ENCODE measurements at places on chromosomes 13 and 19.

DNA sequence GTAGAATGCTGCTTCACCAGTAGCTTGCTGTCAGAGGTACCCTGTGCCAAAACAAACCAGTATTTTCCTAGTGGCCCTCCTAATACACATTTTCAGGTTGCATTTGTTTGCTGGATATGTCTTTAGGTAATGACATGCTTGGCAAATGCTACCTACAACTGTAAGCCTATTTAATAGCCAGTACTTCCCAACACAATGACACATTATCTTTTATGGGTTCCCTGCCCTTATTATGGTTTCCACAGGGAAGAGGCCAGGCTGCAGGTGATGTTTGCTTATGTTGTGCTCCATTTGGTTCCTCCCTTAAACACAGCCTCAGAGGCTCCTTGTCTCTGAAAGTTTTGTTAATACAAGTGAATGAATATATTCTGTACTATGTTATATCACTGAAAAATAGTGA lies 24.7 kb downstream of the FRY start:
- DNase-seq: no peak

DNA sequence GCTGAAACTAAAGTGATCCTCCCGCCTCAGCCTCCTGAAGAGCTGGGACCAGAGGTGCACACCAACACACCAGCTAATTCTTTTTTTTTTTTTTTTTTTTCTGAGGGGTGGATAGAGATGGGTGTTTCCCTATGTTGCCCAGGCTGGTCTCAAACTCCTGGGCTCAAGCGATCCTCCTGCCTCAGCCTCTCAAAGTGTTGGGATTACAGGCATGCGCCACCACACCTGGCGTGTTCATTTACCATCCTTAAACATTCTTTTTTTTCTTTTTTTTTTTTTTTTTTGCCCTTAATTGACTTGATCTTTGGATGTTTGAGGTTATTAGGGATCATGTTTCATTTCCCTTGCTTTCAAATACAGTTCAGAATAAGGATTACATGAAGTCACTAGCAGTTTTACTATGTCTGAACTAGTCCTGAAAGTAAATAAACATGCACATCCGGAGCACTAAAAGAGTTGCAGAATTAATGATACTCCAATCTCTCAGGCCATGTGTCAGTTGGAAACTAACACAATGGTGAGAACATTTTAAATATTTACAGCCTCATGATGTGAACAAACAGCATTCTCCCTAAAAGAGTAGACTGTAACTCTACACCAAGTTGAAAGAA lies 10.2 kb downstream of the UTP14C start:
- no peak for DNase-seq

DNA sequence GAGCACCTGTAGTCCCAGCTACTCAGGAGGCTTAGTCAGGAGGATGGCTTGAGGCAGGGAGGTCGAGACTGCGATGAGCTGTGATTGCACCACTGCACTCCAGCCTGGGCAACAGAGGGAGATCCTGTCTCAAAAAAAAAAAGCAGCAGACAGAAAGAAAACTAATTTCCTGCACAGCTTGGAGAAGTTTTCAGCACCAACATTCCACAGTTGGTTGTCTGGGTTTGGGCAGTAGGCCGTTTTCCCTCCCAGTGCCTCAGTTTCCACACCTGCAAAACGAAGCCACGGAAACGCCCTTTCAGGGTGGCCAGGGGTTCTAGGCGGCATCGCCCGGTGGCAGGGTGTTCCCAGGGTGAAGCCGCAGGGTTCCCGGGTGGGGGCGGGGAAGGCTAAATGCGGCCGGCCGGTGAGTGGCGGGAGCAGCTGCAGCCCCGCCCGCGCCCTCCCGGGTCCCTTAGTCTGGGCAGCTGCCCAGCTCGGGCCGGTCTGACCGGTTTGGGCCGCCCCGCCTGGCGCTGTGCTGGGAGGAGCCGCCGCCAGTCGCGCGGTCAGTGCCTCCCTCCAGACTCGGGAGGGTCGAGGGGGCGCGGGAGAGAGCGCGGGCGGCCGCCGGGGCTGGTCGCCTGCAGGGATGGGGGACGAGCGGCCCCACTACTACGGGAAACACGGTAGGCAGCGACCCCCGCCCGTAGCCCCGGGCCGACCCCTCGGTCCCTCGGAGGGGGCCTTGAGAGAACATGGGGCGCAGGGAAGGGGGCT lies at the start of gene SLC44A2:
Gene SLC44A2 (plus strand): TSS at position 551 of the 759 bp plus-strand sequence. CDS start 81 bp downstream, at position 632.
- DNase-seq: no peak

- DNase-seq: no peak
Measured at GRCh38 chr13:98260357-98261164, 83.5 kb upstream of the RNF113B start.

DNA sequence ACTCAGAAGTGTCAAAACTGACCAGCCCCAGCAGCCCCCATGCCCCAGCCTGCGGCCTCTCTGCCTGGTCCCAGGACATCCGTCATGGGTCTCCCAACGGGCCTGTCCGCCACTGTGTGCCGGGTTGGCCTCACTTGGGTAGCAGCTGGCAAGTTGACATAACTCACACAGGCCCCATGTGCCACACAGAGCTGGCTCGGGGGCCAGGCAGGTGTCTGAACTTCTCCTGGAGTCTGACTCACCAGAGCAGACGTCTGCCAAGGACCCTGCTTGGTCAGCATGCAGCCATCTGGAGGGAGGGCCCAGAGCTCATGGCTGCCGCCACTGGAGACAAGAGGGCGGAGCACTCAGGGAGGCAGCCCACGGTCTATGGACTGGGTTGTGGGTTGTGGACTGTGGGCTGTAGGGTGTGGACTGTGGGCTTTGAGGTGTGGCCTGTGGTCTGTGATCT lies 32.0 kb upstream of the TMEM255B start:
- DNase-seq: no peak

- no peak for DNase-seq
Measured at GRCh38 chr19:45200568-45200967, 22.0 kb downstream of the BLOC1S3 start.

- DNase-seq: no peak
Measured at GRCh38 chr19:18153556-18154134, 682 bp downstream of the PIK3R2 start.

GRCh38 chr19:33472226-33472625 lies 49.4 kb downstream of the PEPD start:
- DNase-seq: no peak

GRCh38 chr19:17529239-17530158 lies 18.1 kb downstream of the PGLS start:
- DNase-seq: no peak

DNA sequence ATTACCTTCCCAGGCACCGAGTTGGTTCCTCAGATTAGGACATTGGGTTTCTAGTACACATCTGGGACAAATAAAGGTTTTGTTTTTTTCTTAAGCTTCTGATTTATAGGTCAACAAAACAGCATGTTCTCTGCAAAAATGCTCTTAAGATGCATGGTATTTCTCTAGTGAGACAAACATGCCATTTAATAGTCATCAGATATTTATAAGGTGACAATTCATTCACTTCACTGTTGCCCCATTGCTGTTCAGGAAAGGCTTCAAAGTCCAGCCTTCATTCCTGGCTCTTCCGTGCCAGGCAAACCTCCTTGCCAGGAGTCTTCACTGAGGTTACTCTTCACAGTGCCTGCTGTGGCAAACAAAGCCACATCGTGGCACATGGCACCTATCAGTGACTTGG lies 156.3 kb upstream of the FNDC3A start:
- no peak for DNase-seq

- no peak for DNase-seq
Measured at GRCh38 chr19:45413497-45413896, 7.1 kb downstream of the POLR1G start.

DNA sequence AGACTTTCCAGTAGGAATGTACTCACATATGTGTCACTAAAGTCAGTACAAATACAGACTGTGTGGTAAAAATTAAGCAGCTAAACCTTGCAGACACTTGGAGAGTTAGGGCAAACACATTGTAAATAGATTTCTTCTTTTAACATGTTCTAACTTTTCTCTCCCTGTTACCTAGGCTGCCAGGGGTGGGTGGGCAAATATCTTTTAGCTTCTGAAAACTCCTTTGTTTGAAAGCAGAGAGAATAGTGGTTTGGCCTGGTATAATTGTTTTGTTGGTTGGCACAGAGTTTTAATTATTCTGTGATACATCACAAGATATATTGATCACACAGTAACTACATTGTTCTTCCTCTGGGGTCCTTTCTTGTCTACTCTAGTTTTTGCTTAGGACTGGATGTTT lies 289.8 kb upstream of the DACH1 start:
- DNase-seq: no peak

- no peak for DNase-seq
Measured at GRCh38 chr19:48905664-48906063, 5.6 kb downstream of the NUCB1 start.

DNA sequence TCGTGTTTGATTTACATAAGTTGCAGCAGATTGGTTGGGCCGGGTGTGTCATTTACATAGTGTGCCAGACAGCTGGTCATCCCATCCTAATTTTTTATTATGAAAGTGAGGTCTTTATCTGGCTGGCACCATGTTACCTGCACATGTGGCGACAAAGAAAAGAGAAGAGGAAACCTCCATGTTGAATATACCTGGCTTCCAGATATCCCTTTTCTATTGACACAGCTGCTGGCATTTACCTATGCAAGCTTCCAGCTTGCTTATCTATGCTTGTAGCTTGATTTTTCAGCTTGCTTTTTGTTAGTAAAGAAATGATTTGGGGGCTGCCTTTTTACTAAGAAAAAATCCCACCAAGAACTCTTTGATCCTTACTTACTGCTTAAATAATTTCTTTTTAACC lies 681.3 kb upstream of the SLITRK1 start:
- DNase-seq: no peak

GRCh38 chr19:50645107-50645506 lies 4.1 kb upstream of the C19orf81 start:
- DNase-seq: no peak

- DNase-seq: no peak
Measured at GRCh38 chr13:41928323-41928722, 32.6 kb downstream of the VWA8 start.

DNA sequence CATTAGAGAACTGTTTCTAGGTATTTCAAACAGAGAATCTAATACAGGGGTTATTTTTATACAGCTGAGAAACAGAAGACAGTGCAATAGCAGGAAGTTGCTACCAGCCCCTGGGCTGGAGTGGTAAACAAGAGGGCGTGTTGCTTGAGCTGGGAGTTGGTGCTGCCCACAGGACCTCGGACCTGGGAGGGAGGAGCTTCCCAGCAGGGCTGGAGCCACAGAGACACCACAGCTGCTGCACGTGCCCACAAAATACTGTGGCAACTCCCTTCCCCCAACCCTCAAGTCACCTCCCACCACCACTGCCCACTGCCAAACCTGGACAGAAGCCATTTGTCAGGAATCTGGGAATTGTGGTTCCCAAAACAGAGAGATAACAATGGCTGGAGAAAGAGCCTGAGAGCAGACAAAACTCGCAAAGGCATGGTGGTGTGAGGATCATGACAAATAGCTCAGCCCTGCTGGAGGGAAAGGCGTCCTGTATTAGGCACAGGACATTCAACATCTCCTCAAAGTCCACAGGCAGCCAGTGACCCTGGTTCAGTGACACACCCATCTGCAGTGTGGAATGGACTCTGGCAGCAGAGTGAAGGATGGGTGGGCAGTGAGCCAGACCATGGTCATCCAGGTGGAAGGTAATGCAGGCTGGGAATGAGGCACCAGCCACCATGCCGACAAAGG lies 57.2 kb downstream of the SPATA13 start:
- DNase-seq: no peak

DNA sequence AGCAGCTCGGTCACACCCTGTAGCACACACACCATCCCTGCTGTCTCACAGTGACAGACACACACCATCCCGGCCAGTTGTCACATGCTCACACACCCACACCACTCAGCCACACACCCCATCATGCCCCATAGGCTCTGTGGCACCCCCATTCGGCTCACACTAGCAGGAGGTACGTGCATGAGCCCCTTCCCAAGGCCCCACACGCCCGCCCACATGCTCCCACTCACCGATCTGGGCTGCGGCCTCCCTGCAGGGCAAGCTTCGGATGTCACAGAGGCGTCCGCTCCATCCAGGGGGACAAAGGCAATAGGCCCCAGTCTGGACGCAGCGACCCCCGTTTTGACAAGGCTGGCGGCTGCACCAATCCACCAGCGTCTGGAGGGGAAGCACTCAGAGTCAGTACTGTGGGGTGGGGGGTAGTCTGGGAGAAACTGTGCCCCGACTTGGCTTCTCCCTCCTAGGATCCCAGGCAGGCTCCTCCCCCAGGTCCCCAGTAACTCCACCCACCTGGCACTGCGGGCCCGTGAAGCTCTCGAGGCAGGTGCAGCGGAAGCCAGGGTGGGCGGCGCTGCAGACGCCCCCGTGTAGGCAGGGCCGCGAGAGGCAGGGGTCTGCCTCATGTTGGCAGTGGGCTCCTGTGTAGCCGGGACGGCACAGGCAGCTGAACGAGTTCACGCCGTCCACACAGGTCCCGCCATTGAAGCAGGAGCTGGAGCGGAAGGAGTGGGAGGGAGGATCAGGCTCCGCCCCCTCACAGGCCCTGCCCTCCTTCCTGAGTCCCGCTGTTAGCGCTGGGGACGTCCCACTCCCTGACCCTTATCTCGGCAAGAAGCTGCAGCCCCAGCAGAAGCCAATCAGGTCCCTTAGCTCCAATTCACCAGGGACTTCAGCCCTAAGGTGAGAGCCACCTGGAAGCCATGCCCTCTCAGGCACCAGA lies 20.1 kb downstream of the NOTCH3 start:
- DNase-seq: no peak

- no peak for DNase-seq
Measured at GRCh38 chr13:30051531-30052060, 201.2 kb upstream of the UBL3 start.

GRCh38 chr19:281156-281853 lies 9.9 kb downstream of the PLPP2 start:
- DNase-seq: no peak

DNA sequence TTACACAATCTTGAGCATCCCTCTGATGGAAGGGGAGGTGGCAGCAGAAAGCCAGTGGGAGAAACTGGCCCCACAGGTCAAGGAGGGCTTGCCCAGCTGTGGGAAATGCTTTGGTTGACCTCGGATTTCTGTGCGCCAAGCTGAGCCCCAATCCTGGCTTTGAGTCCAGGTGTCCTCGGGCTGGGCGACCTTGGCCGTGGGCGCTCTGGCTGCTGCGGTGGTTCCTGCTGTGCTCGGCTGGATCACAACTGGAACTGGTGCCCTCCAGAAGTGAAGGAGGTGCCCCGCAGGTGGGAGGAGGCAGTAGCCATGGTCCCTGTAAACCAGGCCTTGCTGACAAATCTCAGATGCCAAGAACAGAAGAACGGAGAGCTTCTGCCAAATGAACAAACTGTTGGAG lies 56.4 kb downstream of the ZNF676 start:
- DNase-seq: no peak

Data from GM19239 (cell line).